ENCODE measurements at places on chromosomes 1 and 21.

- DNase-seq = no peak
Measured at GRCh38 chr1:65258106-65258505, 51.2 kb upstream of the DNAJC6 start.

- no peak for DNase-seq
Measured at GRCh38 chr21:31801551-31802219, 69.8 kb upstream of the SCAF4 start.

DNA sequence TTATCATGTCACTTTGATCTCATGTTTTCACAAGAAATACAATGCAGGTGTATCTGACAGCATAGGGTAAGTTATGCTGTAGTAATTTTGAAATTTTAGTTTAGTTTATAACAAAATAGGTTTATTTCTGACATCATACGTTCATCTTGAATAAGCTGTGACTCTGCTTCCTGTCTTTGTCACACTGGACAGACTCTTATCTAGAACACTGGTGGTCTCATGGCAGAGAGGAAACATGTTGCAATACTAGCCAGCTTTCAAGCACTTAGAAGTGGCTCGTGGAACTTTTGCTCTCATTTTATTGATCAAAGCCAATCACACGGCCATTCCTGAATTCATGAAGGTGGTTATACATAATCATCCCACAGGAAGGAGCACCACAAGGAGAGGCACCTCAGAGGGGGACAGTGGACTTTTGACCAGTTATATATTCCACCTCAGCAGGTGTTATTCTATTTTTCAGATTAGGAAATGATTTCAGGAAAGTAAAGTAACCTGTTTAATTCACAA is 46.5 kb downstream of the CYP2J2 start:
- no peak for DNase-seq

DNA sequence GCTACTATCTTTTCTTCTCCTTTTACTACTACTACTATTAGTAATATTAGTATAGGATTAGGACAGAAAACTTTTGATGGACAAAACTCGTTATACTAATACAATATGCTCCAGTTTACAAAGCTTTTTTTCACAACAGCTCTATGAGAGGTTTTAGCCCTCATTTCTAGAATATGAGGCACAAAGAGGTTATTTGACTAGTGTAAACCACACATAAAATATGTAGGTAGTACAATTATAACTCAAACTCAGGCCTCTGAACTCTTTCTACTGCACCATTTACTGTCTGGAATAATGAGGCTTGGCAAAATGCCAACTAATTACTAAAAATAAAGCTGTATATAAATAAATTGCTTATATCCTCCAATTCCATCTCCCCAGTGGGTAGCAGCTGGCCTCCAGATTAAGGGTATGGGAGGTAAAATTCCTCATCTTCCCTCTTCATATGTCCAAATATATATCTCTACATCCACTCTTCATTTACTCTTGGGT is 99.9 kb downstream of the LYST start:
- no peak for DNase-seq

GRCh38 chr1:37682334-37682987 is 9.9 kb upstream of the CDCA8 start:
- DNase-seq = peak; percentile 87

GRCh38 chr1:28374297-28374696 is 4.8 kb downstream of the PHACTR4 start:
- no peak for DNase-seq

DNA sequence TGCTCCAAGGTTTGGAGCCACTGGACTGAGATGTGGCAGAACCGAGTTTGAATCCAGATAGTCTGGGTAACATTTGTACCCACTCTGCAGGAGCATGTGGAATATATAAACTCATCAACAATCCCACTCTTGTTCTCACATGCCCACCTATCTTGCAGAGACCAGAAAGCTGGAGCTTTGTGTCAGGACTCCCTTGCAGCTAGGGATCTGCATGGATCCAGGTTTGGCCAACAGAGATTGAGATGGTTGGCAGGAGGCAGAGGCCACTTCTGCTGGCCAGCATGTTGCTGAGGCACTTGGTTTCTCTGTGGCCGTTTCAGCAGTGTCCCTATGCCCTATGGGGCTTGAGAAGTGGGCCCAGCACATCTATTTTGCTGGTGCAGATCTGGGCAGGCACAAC is 208.3 kb downstream of the KAZN start:
- DNase-seq = no peak

DNA sequence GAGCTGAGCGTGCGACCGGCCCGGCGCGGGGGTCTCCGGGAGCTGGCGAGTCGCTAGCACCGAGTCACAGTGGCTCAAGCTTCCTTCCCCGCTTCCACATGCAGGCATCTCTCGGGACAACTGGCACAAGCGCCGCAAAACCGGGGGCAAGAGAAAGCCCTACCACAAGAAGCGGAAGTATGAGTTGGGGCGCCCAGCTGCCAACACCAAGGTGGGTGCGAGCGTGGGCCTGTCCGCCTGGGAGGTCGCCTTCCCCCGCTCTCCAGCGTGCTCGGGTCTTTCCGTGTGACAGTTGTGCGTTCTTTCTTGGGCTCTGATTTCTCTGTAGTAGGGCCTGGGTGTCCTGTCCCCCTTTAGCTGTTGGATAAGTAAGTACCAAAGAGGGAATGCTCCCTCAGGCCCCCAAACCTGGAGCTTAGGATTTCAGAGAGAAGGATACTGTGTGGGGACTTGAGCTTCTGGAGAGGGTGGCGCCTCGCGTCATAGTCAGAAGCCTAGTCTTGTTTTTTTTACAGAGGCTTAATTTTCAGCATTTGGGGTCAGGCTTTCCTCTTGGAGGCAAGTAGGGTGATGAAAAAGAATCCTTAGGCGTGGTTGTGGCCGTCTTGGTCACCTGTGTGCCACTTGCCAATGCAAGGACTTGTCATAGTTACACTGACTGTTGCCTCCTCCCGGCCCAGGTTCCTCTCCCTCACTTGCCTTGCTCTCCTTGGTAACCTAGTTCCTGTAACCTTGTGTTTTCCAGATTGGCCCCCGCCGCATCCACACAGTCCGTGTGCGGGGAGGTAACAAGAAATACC is 790 bp downstream of the RPS8 start:
- DNase-seq = peak; percentile 52

- DNase-seq = peak; percentile 39
Measured at GRCh38 chr1:205680073-205680851, at the start of gene SLC45A3. Gene SLC45A3, minus strand, starts transcription at chr1:205680509. Its CDS starts 15,853 bp downstream, at chr1:205664656.

GRCh38 chr21:37407719-37408420 is 41.3 kb downstream of the DYRK1A start:
- no peak for DNase-seq

DNA sequence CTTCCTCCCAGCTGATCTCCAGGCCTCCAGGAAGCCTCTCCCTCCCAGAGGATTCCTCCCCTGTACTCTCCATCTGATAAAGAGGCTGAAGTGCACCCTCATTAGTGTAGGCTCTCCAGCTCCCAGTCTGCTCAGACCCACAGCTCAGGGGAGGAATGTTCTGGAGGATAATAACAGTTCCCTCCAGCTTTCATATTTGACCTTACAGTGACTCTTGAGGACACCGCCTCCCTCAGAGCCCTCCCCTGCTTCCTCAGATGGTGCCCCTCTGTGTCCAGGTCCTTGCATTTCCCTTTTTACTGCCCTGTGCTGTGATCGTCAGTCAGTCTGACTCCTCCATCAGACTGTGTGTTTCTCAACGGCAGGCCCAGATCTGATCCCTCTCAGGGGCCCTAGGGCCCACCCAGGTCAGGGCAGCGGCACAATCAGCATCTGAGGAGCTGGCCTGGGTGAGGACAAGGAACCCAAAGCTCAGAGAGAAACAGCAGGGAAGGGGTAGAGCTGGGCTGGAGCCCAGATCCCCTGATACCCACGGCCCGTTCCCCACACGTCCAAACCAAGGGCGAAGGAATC is 1.1 kb upstream of the SHISAL2A start:
- DNase-seq = no peak

- DNase-seq = no peak
Measured at GRCh38 chr1:108055387-108055786, 90.4 kb upstream of the VAV3 start.

GRCh38 chr1:85313888-85314696 is 37.7 kb upstream of the BCL10 start:
- no peak for DNase-seq

DNA sequence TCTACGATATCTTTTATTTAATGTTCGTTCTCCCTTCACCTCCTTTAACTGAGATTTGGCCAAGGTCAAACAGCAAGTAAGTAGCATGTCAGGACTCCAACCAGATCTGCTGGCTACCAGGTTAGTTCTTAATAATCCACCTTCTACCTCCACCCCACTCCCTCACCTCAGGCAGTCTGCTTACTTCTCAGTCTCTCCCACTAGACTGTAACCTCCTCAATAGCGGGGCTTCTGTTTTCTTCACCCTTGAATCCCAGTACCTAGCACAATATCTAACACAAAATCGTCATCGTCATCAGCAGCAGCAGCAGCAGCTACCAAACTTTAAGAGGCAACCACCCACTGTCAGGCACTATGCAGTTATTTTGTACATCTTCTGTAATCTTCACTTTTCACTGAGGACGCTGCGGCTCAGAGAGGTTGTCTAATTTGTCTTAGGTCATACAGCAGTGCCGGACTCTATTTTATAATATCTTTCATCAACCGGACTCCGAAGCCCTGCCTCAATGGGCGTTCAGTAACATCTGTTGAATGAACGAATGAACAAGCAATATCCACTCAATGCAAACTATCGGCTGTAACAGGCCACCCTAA is 859 bp upstream of the MAGI3 start:
- no peak for DNase-seq

DNA sequence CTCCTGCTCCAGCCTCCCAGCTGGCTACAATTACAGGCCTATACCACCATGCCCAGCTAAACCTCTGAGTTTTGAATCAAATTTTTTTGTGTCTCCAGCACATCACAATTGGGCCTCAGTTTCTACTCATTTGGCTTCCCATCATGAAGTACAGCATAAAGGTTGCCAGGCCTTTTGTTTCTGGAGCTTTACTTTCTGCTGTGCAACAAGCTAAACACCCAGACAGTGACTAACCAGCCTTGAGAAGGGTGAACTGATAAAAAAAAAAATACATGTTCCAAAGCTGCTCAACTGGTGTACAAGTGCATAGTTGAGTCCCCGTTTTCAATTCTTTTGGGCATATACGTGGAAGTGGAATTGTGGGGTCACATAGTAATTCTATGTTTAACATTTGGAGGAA is 25.1 kb downstream of the TIAM1 start:
- no peak for DNase-seq

GRCh38 chr1:245197911-245198379 is 43.2 kb downstream of the KIF26B start:
- no peak for DNase-seq

- DNase-seq = no peak
Measured at GRCh38 chr1:231923491-231924041, 297.0 kb downstream of the DISC1 start.

- no peak for DNase-seq
Measured at GRCh38 chr1:52102336-52103013, 39.4 kb upstream of the ZFYVE9 start.

DNA sequence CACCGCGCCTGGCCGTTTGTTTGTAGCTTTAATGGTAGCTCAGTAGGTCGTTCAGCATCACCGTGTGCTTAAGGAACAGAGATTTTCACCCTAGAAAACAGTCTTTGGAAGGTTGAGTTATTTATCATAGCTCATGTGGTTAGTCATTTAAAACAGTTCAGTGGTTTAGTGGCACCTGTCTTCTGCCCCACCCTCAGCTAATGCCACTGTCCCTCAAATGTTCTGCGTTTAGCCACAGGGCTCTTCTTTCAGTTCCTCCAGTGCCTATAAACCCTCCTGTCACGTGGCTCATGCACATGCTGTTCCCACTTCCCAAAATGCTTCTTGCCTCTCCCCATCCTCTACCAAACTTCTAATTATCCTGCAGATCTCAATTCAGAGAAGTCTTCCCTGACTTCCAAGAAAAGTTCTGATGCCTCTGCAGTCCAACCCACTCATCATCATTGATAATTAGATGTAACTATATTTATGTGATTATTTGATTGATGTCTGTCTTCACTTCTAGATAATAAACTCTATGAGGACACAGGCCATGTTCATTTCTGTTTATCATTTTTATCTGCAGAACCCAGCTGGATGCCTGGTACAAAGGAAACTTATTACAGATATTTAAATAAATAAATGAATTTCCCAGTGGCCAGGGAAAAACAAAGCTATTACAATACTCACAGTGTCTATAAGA is 14.4 kb upstream of the DIPK1A start:
- DNase-seq = no peak

DNA sequence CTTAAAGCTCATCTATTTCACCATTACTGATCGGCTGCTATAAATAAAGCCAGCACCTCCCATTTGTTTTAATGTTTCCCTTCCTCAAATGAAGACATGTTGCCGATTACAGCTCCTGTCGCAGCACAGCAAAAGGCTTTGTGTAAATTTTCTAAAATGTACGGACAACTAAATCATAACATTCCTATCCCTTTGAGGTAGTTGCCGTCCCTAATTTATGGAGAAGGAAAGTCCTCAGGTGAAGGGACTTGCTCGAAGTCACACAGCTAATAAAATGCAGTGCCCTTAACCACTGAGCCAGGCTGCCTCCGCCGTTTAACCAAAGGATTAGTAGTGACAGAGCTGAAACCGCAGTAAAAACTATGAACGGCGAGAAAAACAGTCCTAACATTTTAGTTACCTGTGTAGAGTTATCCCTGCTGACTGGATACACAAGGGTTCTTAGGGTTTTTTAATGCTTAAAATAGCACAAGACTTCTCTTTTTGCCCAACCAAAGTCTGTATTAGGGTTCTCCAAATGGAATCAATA is 871 bp downstream of the PINK1 start:
- DNase-seq = no peak

GRCh38 chr1:66492424-66492823 is 41.5 kb upstream of the SGIP1 start:
- DNase-seq = no peak

GRCh38 chr1:44043176-44044070 is 12.2 kb upstream of the SLC6A9 start:
- DNase-seq = no peak

GRCh38 chr1:78491451-78492071 is 787 bp downstream of the PTGFR start:
- no peak for DNase-seq

- no peak for DNase-seq
Measured at GRCh38 chr1:178004926-178005391, 35.1 kb upstream of the SEC16B start.
